NCI-H1694 (cell line): ENCODE measurements at places on chromosomes 7 and 10.

DNA sequence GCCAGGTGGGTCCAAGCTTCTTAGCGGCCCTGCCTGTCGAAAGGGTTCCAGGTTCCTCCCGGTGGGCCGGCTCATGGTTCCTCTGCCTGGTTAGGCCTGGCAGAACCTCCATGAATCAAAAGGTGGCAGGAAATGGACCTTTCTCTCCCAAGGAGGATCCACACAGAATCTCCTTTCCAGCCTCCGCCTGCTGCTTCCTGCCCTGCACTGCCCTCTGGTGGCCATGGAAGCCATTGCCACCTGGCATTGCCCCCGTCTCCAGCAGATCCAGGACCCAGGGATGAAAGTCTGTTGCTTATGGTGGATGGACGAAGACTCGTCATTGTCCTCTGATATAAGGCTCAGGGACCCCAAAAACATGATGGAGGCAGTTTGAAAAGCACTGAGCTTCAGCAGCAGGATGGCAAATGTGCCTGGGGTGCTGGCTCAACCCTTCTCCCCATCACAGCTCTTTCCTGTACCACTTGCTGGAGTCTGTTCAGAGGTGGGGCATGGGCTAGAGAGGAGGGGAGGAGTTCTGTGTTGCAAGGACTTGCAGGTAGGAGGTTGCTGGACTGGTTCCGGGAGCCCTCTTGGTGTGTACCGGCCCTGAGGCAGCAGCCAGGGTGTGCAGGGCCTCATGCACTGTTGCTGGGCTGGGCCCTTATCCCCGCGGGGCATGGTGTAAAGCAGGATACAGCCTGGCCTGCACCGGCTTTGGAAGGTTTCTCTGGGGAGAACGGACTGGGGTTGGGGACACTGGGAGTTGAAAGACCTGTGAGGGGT, 11.3 kb upstream of the INMT start:
- peak; percentile 65 for DNase-seq

DNA sequence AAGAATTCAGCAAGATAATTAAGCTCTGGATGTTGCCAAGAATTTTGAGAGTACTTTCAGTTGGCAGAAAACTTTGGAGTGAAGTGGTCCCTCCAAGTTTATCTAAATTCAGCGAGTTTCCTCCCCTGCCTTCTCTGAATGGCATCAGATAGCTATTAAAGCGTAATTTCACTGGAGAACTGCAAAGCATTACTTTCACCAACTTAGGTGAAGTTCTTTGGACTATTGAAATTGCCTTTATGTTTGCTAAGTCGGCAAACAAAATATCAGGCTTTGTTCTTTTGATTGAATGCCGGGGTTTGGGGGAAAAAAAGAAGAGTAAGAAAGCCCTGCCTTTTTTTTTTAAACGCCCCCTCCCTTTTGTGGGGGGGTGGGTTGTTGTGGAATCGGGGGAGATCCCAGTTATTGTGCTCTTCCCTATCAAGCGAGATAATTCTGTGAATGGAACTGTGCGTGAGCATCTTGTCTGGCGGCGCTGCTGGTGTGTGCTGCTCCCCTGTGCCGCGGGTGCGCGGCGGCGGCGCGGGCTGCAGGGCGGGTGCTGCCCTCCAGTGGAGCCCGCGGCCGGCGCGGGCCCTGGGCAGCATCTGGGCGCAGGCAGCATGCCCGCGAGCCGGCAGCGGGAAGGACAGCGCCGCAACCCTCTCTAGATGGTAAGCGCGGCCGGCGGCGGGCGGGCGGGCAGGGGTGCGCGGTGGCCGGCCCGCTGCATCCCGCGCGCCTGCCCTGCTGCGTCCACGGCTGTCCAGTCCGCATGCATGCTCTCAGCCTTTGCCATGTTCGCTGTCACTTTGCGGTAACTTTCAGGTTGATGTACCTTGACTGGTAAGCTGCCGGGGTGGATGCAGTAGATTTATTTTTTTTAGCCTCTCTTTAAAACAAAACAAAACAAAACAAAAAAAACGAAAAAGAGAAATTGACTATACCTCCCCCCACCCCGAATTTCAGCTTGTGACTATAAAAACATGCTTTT, 176.5 kb downstream of the TCF7L2 start:
- no peak for DNase-seq

- DNase-seq: no peak
Observed at GRCh38 chr10:126101736-126102135, 205.4 kb downstream of the FANK1 start.

DNA sequence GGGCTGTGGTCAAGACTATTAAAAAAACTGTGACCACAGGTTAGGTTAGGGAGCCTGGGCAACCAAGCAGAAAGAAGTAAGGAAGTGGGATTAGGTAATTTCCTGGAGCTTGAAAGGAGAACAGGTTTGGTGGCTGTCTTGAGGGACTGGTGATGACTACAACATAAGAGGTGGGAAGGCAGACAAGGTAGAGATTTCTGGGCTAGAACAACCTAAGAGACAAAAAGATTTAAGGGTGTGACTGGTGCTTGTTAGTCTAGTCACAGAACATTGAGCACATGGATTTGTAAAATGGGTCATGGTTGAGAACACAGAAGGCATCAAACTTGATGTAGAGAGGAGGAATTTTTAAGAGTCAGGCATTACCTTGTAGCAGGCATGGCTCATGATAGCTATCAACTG, 123.7 kb upstream of the ASAH2 start:
- DNase-seq: no peak

- no peak for DNase-seq
Observed at GRCh38 chr7:37796138-37796775, 52.1 kb upstream of the NME8 start.
